ENCODE measurements at places on chromosomes 11 and 22.

DNA sequence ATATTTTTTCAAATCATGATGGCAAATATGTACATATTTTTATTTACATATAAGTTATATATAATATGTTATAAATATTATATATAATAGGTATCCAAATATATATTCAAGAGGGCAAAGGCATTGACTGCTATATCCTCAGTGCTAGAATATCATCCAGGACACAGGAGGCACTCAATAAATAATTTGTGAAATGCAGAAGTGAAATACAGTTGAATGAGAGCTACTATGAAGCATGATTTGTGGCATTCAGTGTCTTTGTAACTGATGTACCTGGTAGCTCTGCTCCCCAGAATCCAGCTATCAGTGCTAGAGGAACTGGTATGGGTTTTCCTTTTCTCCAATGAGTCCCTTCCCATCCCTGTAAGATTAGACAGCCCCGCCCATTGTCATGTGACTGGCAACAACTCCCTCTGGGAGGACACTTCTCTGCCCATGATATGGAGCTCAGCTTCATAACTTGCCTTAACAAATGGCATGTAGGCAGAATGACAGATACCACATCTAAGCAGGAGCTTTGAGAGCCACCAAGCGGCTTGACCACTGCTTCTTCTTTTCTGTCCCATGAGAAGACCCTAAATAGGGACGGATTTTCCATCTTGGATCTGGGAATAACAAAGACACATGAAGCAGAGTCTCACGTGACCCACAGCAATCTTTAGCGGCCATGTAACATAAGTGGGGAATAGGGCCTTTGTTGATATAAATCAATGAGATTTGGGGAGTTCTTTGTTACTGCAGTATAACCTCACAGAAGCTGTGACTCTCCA is 10.2 kb upstream of the CD82 start:
- no peak for DNase-seq

GRCh38 chr11:85663080-85663752 is 1.7 kb downstream of the CREBZF start:
- DNase-seq, result no peak

- no peak for DNase-seq
These were observed 2.9 kb upstream of the BTBD10 start for GRCh38 chr11:13465909-13466371.

DNA sequence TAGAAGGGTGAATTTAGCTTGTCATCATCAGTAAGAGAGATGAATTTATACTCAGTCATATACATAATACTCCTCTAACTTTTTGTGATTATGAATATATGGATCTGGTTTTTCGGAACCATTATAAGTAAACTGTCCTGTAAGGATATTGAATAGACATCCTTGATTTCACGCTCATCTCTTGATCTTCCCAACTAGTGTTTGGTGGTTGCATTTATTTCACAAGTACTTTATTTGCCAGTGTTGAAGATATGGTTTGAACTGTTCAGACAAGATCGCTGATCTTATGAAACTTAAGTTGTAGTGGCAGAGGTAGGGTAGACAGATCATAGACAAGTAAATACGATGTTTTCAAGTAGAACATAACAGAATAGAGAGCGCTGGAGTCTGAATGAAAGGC is 3.0 kb downstream of the FBXO7 start:
- DNase-seq, result no peak

DNA sequence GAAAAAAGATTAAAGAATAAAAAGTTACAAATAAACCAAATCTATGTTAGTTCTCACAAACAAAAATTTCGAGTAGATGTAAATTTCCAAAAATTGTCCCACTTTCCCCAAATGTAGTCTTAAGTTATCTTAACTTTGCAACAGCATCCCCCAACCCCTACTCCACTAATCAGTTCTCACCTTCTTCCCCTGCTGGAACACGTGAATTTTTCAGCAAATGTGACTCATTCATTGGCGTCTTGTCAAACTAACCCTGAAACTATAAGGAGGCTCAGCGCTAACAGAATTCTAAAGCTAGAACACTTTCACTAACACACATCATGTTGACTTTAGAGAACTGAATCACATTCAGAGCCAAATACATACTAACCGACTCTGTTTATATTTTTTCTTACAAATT is 46.1 kb downstream of the PHF21A start:
- no peak for DNase-seq

DNA sequence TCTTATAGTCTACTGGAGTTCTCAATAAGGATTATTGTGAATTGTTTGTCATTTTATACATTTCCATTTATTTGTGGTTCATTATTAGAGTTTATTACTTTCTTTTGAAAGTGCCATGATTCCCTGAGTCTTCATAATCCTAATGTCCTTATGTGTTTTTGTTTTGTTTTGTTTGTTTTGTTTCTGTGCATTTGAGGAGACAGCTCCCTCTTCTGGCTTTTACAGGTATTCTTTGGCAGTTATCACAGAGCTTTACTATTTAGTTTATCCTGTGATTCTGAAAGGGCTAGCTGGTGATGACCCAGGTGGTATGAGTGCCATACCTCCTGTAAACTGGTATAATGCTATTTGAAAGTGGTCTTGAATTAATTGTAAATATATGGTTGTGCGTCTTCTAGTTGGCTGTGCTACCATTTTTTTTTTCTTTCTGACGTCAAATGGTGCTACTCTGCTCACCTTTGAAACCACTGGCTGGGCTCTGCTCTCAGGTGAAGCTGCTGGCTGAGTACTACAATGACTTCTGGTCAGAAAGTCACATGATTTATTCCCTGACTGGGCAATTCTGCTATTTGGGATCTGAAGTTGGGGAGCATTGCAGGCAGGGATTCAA is 751.2 kb downstream of the JRKL start:
- no peak for DNase-seq

GRCh38 chr11:86459002-86459385 is 84.3 kb downstream of the CCDC81 start:
- no peak for DNase-seq

DNA sequence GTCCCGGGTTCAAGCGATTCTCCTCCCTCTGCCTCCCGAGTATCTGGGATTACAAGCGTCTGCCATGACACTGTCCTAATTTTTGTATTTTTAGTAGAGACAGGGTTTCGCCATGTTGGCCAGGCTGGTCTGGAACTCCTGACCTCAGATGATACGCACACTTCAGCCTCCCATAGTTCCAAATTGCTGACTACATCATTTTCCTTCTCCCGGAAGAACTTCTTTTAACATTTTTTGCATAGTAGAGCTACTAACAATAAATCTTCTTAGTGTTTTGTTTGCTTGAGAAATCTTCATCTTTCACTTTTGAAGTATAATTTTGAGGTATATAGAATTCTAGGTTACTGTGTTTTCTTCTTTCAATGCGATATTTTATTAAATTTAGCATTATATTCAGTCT is 1415.1 kb upstream of the RAG2 start:
- no peak for DNase-seq

- DNase-seq, result no peak
These were observed 523 bp upstream of the MPZL3 start for GRCh38 chr11:118252688-118253087.

GRCh38 chr11:9759519-9760192 is 95.8 kb downstream of the SWAP70 start:
- DNase-seq, result peak; percentile 65

DNA sequence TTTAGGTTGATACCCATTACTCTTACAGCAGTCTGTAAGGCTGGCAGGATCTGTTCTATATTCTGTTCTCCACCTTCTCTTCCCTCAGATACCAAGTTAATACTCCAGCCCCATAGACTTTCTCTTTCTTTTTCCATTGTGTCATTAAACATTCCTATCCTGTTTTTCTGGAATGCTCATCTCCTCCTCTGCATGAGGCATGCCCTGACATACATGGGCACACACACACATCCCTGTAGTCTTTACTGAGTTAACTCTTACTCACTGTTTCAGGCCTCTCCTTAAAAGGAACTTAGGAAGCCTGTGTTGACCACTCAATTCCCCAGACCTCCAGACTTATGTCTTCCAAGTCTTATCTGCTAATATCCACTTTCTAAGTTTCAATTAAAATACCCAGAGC is 476.8 kb downstream of the METTL15 start:
- no peak for DNase-seq

- DNase-seq, result no peak
These were observed 5.7 kb upstream of the TTLL8 start for GRCh38 chr22:50063589-50064393.

- no peak for DNase-seq
These were observed 3.9 kb upstream of the PRG2 start for GRCh38 chr11:57394203-57394965.

DNA sequence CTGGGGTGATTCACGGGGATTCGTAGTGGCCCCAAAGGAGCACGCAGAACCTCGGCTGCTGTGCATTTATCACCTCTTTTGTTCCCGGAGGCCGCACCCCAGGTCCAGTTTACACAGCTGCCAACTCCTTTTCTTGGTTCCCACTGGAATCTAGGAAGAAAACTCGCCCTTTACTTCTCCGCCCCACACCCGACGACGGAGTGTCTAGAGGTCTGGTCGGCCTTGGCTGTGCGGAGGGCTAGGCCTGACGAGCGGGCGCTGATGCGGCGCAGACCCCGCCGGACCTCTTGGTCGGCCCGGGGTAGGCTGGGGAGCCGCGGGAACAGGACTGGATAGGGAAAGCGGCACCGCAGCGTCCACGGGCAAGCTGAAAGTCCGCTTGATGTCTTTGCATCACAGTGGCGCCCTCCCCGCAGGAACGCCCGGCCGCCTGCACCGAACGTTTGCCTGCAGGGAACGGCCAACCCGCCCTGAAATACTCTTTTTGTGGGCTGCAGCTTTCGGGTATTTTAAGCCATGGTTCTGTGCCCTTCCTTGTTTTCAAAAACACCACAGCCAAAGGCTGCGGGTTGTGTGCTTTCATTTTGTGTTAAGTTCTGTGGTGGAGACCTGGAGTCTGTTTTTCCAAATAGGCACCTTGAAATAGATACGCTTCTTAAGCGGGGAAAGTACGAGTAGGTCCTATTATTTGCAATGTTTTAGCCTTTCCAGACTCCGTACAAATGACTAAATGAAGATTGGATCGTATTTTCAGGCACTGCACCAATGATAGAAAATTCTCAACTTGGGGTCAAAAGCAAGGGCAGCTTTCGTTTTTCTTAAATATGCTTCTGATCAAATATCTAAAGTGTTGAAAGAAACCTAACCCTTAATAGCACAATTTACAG is 829 bp upstream of the ZBED5 start:
- DNase-seq, result peak; percentile 76

DNA sequence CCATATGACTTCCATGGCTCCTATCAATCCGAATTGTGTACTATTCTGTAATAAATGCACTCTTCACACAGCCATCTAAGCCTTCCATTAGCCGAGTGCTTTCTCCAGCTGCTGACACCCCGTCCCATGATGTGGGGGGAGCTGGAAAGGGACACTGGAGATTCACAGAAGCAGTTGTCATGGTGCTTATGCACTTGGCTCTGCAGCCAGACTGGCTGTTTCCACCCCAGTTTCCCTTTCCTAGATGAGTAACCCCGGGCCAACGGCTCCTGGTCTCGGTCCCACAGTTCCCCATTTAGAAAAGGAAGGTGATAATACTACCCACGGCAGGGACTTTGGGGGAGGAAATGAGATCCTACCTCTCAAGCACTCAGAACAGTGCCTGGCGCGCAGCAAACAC is 244.9 kb upstream of the SYN3 start:
- DNase-seq, result no peak

GRCh38 chr11:122782222-122782621 is 56.1 kb upstream of the CRTAM start:
- no peak for DNase-seq

- no peak for DNase-seq
These were observed 331.8 kb downstream of the FAT3 start for GRCh38 chr11:92556431-92556830.

DNA sequence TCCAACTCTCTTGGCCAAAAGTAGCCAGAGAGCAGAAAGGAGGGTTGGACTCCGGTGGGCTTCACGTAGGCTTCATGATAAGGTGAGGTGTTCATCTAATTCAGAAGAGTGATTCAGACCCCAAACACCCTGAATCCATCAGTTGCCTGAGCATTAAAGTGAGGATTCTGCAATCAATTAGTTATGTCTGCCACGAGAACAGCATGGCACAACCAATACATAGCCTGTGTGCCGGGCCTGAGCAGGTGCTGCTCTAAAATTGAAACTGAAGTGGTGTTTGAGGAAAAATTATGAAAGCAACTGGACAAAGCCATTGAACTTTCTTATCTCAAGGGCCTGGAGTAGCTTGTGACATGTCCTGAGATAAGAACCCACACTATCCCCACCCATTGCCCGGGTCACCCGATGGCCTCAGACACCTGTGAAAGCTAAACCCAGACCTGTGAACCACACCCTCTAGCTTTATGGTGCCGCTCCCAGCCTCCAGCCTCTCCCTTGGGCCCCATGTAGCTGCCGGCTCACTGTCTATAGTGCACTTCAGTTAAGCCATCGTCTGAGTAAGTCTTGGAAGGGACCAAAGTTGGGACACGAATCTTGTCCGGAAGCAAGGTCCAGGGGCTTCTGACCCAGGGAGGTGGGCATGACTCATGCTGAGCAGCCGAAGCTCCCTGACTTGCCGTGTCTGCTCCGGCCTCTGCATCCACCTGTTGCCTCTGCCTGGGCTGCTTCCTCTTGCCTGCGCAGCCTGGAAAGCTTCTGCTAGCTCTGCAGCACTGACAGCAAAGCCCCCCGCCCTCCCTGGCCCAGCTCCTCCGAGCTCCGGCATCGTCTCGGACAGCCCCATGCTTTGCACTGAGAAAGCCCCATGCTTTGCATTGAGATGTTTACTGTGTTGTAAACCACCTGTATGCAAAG is 5.7 kb upstream of the MYEOV start:
- peak; percentile 83 for DNase-seq

- no peak for DNase-seq
These were observed 414.5 kb upstream of the SYN3 start for GRCh38 chr22:33472462-33473344.

- DNase-seq, result no peak
These were observed 18.4 kb downstream of the STIM1 start for GRCh38 chr11:3873712-3874349.
